ENCODE measurements at places on chromosomes 13 and 19.
A peak's percentile ranks its signal among the peaks of the same experiment; 100 is the strongest.

- DNase-seq, result no peak
Observed at GRCh38 chr13:78758549-78758948, 99.6 kb upstream of the OBI1 start.

DNA sequence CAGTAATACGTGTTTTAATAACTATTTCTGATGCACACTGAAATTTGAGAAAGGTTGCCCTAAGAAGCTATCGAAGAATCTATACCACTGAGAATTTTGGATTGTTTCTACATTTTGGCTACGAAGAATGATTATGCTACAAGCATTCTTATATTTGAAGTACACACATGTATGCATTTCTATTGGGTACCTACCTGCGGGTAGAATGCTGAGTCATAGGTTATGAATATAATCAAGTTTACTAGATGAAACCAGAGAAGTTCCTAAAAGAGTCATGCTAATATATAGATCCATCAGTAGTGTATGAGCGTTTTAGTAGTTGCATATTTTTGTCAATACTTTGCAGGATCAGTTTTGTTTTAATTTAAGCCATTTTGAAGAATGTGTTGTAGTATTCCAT is 62.0 kb upstream of the PCDH20 start:
- DNase-seq, result no peak

DNA sequence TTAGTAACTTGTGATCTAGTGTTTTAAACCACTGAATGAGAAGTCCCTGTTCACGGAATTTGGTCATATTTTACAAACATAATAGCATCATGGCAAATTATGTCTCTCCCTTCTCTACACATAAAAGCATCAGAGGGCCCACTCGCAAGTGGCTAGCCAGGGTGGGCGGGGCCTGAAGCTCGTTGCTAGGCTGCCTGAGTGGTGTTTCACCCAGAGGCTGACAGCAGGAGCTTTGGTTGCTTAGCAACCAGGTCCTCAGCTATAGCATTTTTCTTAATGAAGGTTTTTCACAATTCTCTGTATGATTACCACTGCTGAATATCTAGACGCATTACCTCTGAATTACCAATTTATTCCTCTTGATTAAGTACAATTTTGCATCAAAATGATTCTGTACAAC is 126.5 kb downstream of the NALCN start:
- DNase-seq, result peak; percentile 63

DNA sequence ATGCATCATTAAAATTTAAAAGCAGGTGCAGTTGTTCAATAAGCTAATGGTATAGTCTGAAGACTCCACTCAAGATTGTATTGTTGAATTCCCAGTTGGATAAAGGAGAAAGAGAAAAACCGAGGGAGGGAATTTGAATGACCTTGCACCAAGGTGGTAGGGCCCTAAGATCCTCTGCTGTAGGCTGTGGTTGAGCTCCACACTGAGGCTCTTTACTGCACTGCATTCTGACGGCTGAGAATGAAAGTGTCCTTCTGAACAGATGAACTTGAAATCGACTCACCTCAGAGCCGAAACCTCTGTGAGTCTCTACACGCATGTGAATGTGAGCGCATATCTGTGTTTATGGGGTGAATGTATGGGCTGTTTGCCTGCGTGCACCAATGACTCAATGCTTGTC is 388.9 kb upstream of the DACH1 start:
- DNase-seq, result peak; percentile 58

DNA sequence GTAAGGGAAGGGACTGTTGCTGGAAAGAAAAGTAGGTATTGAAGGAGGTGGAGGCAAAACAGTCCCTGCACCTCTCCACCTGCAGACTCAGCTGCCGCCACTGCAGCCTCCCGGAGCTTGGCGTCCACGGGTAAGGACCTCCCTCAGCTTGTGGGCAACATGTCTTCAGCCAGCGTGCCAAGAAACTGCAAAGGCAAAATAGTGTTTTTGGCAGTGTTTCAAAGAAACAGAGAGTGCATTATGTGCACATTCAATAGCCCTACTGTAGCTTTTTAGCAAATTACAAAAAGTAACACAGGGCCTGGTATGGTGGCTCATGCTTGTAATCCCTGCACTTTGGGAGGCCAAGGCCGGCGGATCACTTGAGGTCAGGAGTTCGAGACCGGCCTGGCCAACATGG is 57.4 kb downstream of the ATP11A start:
- no peak for DNase-seq

DNA sequence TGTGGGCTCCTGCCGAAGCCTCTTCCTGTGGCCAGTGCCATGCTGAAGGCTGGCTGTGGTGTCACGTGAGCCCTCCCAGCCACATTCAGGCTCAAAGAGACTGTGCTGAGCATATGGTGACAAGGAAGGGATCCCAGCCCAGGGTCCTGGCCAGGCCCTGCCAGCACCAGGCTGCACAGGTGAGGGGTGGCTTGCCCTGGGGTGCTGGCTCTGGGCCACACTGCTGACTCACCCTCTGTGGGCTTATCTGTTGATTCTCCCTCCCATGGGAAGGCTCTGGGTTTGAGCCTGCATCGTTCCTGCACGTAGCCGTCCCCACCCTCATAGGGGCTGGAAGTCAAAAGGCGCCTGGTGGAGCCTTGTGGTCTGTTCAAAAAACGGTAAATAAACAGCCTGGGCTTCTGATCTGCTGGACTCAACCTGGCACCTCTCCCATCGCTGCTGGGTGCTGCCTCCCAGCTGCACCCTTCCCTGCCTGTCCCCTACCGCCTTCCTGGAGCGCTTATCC is 31.1 kb downstream of the DNM2 start:
- DNase-seq, result peak; percentile 43

DNA sequence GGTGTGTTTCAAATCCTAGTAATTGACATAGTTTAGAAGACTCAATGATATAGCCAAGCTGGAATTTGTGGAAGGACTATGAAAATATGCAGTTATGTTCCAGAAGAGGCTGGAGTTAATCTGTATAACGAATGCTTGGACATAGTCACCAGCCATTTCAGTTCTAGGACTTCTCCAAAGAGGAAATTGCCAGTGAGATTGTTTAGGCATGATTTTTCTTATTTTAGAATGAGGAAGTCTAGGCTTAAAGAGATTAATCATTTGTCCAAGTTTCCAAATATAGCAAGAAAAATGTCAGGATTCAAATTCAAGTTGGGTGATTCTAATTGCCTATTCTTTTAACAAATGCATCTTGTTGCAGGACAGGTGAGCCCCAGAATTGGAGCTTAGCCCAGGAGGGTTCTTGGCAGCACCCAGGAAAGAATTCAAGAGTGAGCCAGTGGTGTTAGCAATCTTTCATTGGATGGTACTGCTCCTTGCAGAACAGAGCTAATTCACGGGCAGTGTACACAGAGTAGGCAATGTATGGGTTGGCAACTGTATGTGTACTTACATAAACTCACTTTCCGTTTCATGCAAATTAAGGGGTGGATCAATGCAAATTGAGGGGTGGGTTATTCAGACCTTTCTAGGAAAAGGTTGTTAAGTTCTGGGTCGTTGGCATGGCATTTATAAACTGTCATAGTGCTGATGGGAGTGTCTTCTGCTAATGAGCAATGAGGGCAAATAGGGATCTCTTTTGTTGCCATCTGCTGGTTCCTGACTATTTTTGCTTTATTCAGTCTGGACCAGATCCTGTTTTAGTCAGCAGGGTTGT is 763.1 kb upstream of the SLITRK1 start:
- DNase-seq, result peak; percentile 35

DNA sequence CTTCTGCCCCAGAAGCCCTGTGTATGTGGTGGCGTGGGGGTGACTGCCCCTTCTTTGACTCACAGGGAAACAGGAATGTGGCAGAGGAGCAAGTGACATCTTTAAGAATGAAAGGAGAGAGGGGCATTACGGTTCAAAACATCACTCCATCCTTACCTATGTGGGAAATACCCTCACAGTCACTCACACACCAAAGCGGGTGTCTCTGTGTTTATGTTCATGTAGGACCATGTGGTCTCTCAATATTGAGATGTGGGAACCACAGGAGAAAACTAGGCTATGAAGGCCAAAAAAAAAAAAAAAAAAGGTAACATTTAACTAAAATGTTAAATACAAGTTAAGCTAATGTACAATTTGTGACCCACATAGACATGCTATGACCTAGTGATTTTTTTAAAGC is 153.6 kb upstream of the GPR12 start:
- no peak for DNase-seq

- no peak for DNase-seq
Observed at GRCh38 chr13:46665248-46665632, 112.3 kb downstream of the LRCH1 start.

DNA sequence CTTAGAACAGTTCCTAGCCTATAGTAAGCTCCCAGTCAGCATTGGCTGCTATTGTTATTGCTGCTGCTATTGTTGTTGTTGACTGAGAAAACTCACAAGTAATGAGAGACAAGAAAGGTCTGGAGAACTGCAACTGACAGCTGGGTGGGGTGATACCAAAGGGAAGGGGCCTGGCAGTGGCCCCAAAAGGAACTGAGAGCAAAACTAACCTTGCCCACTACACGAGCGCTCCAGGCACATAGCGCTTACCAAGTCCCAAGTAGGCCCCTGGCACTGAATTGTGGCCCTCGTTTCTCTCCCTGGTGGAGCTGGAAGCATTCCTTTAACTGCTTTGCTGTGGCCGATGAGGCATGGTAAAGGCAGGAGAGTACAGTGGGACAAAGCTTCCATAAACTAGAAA is 59.7 kb downstream of the KCTD12 start:
- no peak for DNase-seq

GRCh38 chr13:50167224-50167947 is 152.1 kb downstream of the KCNRG start:
- DNase-seq, result no peak

DNA sequence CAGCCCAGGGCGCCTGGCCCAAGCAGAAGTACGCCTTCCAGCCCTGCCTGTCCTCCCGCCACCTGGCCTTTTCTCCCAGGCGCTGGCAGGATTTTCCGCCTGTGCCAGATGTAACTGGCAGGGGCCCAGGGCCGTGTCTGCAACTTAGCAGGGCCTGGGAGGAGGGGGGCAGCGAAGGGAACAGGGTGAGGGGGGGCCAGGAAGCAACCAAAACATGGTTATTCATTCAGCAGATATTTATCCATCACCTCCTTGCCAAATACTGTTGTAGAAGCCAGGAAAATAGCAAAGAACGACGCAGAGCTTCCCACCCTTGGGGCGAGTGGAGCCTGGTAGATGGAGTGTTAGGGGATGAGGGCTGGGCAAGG is 5.6 kb downstream of the TLE6 start:
- DNase-seq, result peak; percentile 54

DNA sequence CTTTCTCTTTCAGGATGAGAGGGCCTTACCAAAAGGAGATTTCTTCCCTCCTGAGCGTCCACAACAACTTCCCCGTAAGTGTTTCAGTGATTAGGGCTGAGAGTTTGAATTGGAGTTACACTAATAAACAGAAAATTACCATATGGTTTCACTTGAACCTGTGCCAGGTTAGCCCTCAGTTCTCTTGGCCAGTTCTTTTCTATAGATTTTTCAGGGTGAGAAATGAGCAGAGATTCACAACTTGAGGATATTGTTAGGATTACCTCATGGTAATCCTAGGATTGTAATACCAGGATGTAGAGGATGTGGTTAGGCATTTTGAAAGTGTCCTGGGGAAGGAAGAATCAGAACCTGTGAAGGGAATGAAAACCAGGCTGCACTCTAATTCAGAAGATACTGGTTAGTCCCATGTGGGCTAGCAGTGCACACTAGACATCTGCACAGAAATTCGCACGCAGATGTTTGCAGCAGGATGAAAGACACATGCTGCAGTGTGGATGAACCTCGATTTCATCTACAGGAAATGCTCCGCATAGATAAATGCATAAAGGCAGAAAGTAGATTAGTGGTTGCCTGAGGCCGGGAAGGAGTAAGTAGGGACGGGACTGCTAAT is 24.1 kb downstream of the HNRNPM start:
- no peak for DNase-seq

- no peak for DNase-seq
Observed at GRCh38 chr19:29603308-29603707, 2.8 kb upstream of the POP4 start.

DNA sequence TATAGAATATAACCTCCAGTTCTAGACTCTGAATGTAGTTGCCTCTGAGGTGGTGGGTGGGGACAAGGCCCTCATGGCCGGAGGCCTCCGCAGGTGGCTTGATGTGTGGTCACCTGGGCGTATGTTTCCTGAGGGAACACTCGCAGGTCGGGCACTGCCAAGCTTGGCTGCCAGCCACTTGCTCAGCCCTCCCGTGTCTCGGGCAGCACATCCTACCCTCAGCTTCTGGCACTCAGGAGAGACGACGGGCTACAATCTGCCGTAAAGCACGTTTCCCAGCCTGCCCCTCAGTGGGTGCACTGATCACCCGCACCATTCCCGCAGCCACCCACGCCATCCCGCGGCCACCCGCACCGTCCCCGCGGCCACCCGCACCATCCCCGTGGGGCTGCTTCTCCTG is 15.2 kb downstream of the THOP1 start:
- DNase-seq, result no peak

DNA sequence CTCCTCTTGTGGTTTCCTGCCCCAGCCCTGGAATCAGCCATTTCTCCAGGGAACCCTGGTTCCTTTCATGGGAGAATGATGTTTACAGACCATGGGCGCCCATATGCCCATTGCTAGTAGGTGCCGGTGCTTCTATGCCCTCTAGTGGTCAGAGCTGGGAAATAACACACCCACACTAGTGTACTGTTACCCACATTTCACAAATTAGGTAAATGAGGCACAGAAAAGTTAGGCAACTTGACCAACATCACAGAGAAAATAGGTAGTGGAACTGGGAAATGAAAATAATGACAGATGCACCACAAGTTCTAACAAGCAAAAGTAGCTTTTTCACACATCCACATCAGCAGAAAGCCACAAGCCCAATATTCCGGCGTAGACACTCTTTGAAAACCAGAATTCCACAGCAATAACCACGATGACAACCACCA is 1.3 kb upstream of the CEACAM3 start:
- DNase-seq, result peak; percentile 27

DNA sequence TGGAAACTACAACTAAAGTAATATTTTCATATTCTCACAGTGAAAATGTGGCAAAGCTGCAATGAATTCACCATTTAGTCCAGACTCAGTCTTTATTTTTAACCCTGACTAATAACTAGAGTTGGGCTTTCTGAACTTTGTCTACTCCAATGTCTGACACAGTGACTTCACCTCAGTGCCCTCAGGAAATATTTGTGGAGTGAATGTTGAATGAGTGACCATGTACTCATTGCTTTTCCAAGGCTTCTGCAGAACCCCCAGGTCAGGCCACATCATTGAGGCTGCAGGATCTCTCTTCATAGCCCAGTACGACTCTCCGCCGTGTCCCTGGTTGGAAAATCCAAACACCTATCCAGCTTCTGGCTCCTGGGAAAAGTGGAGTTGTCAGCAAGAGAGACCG is 1.8 kb downstream of the ZNF175 start:
- peak; percentile 78 for DNase-seq

GRCh38 chr13:30120133-30120822 is 187.1 kb downstream of the KATNAL1 start:
- no peak for DNase-seq

All from mesenchymal stem cell (in vitro differentiated cells and primary cell).